ENCODE measurements at places on chromosomes 4 and X. TPM values are rescaled to one million over a fixed set of nuclear protein-coding genes. Genes with fewer than 3 reads are reported as not detected.

- no peak for DNase-seq
These were observed 17.9 kb upstream of the YTHDC1 start for GRCh38 chr4:68367835-68368234.

- DNase-seq: no peak
These were observed 19.6 kb downstream of the AP1S2 start for GRCh38 chrX:15834827-15835595.

SLC34A2 gene
- not detected for total RNA-seq

DNA sequence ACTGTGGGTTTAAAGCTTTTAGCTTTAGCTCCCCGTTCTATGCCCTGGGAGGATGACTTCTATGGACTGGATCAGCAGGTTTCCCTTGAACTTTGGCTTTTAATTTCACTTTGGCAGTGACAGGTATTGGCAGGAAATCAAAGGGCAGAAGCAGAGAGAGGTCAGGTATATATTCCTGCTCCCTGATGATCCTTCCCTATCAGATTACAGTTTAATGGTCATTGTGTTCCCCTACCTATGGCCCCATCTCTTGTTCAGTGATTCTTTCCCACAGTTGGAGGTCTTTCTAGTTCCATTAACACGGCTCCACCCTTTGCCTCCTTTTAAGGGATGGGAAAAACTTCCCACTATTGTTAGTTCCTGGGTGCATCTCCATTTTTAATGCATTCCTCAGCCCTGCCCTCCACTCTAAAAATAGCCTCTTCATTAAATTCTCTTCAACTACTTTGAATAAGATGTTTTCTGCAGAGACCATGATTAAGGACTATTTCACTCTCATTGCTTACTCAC is 107.8 kb upstream of the TMEM47 start:
- no peak for DNase-seq

Measured in pulmonary artery endothelial cell (primary cell).